ENCODE measurements at places on chromosomes 3 and 15.
A peak's percentile ranks its signal among the peaks of the same experiment; 100 is the strongest.

DNA sequence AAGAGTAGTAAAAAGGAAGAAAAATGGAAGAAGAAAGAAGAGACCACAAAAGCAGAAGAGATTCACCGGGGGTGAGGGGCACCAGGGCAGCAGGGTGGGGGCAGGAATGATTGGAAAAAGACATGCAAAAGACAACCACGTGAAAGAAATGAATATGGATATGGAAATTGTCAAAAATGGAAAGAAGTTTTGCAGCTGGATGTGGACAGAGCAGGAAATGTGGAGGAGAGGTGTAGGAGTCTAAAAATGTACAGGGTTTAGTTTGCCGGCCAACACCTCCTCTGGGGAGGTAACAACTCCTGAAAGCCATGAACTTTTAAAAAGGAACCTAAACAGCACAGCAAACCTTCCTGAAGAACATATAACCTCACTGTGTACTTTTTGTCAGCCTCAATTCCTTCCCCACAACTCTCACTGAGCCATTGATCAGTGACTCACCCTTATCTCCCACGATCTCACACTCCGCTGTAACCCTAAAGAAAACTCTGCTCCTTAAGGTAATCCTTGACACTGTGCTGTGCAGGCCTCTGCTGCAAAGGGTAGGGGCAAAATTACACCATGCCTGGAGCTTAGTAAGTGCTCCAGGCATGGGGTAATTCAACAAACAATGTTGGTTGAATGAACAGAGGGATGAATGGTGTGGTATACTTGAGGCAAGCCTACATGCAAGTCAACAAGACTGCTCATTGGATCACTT is 100.2 kb upstream of the BOC start:
- peak; percentile 2 for DNase-seq

DNA sequence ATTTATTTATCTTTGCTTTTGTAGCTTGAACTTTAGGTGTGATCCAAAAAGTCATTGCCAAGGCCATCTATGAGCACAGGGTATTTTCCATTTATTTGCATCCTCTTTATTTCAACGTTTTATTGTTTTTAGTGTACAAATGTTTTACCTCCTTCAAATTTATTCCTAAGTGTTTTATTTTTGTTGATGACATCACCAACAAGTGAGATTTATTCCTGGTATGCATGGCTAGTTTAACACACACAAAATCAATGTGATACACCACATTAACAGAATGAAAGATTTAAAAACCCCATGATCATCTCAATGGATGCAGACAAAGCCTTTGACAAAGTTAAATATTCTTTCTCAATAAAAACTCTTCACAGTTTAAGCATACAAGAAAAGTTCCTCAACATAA is 66.3 kb upstream of the CHRM5 start:
- no peak for DNase-seq

DNA sequence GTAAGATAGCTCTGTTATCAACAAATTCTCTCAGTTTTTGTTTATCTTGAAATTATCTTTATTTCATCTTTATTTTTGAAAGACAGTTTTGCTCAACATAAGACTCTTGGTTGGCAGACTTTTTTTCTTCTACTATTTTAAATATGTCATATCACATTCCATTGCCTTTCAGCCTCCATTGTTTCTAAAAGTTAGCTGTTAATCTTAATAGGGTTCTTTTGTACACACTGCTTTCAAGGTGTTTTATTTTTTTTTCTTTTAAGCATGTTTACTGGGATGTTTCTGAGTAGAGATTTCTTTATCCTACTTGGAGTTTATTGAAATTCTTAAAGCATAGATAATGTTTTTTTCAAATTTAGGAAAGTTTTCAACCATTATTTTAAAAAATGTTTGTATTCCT is 294.6 kb downstream of the STXBP5L start:
- no peak for DNase-seq

GRCh38 chr15:80317389-80318182 is 65.6 kb upstream of the CTXND1 start:
- DNase-seq = no peak

GRCh38 chr15:41263891-41264351 is 32.9 kb downstream of the CHP1 start:
- no peak for DNase-seq

DNA sequence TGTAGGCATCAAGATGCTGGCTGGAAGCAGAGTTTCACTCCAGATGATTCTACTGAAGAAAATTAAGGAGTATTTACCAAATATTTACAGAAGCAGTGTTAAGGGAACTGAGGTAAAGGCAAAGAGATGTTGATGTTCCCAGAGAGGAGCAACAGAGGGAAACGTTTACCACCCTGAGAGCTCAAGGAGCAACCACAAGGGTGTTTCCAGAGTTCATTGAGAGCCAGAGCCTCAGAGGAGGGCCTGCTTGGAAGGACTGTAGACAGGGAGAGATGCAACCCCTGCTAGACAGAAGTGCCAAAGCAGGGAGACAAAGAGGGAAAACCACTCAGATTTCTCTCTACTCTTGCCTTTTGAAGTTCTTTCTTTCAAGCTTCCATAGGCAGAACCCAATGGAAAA is 474.5 kb downstream of the RBMS3 start:
- DNase-seq = no peak

DNA sequence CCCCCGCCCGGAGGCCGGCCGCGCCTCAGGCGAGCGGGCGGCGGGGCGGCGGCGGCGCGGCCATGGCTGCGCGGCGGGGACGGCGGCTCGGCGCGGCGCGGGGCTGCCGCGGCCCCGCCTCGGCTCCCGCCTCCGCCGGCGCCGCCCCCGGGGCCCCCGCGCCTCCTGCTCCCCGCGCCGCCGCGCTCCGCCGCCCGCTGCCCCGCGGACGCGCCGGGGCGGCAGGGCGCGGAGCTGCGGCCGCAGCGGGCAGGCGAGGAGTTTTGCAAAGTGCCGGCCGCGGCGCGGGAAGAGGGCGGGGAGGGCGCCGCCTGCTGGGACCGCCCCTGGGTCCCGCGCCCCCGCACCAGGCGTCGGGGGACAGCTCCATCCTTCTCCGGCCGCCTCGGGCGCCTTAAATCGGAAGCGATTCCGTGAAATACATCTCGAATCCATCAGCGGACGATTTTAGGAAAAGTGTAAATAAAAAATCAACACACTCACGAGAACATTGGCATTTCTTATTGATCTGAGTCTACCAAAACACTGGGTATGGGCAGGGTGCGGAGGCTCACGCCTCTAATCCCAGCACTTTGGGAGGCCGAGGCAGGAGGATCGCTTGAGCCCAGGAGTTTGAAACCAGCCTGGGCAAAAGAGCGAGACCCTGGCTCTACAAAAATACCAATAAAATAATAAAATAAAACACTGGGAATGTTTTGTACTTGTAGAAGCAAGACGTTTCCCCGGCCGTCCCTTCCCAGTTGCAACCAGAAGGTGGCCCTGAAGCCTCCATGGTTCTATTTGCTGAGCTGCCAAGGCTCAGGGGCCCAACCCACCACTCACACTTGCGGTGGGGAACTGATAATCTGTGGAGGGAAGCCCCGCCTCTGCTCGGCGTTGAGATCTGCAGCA is 136.9 kb downstream of the NUP210 start:
- no peak for DNase-seq

DNA sequence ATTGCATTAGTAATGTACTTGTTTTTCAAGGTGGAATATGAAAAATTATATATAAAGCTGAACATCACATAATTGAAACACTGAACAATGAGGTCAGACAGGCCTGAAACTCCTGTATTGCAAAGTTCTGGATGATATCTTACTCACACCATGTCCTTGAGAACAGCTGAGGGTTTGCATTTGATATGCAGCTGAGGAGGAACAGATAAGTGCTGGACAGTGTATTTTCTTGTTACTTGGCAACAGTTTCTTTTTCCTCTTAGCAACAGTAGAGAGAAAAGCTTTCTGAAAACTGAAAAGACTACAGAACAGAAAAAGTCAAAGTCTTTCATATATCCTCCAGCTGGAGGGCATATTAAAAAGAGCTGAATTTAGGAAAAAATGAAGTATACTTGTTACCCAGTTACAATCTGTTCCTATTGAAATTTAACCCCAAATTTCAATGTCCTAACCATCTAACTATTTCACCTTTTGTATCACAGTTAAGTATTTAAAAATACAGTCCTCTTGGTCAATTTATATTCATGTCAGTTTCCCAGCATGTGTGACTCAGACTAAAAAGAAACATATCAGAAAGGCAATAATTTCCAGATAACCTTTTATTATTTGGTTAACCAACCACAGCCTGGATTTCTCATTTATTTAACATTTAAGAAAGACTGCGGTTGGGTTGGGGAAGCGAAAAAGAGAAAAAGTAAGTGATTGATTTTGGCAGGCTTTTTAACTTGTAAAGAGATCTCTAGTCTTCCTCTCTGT is 733.0 kb upstream of the DPPA4 start:
- no peak for DNase-seq

GRCh38 chr3:171018156-171018935 is 8.2 kb downstream of the SLC2A2 start:
- no peak for DNase-seq

DNA sequence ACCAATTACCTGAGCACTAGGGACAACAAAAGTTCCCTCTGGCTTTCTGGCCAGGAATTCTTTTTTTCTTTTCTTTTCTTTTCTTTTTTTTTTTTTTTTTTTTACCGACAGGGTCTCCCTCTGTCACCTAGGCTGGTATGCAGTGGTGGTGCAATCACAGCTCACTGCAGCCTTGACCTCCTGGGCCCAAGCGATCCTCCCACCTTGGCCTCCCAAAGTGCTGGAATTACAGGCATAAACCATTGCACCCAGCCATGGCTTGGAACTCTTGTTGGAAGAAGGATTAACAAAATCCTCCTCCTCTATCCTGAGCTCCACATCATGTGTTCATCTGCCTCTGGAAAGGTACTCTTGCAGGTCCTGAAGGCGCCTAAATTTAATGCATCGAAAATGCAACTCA is 2.9 kb upstream of the LTF start:
- DNase-seq = no peak

- DNase-seq = no peak
These were observed 47.7 kb downstream of the PDZRN3 start for GRCh38 chr3:73576999-73577461.

DNA sequence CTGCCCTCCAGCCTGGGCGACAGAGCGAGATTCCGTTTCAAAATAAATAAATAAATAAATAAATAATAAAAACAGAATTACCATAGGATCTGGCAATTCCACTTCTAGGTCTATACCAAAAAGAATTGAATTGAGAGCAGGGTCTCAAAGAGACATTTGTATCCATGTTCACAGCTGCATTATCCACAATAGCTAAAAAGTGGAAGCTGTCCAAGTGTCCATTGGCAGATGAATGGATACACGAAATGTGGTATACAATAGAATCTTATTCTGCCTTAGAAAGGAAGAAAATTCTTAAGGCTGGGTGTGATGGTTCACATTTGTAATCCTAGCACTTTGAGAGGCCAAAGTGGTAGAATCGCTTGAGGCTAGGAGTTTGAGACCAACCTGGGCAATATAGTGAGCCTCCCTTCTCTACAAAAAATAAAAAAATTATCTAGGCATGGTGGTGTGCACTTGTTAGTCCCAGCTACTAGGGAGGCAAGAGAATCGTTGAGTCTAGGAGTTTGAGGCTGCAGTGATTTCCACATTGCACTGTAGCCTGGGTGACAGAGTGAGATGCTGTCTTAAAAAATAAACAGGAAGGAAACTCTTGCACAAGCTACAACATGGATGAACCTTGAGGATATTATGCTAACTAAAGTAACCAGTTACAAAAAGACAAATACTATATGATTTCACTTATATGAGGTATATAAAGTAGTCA is 24.2 kb downstream of the PFKFB4 start:
- no peak for DNase-seq

GRCh38 chr15:74954515-74954914 is 2.1 kb downstream of the RPP25 start:
- DNase-seq = no peak

GRCh38 chr15:78035861-78036476 is 41.5 kb downstream of the TBC1D2B start:
- no peak for DNase-seq

- DNase-seq = no peak
These were observed 173.5 kb downstream of the ABHD5 start for GRCh38 chr3:43863966-43864933.

GRCh38 chr3:81005992-81006391 is 755.5 kb downstream of the GBE1 start:
- DNase-seq = no peak

DNA sequence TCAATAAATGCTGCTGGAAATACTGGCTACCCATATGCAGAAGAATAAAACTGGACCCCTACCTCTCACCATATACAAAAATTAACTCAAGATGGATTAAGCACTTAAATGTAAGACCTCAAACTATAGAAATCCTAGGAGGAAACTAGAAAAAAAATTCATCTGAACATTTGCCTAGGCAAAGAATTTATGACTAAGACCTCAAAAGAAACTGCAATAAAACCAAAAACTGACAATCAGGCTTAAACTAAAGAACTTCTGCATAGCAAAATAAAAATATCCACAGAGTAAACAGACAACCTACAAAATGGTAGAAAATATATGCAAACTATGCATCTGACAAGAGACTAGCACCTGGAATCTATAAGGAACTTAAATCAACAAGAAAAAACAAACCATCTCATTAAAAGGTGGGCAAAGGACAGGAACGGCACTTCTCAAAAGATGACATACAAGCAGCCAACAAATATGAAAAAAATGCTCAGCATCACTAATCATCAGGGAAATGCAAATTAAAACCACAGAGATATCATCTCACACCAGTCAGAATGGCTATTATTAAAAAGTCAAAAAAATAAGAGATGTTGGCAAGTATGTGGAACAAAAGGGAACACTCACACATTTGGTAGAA is 47.0 kb downstream of the MYO9A start:
- no peak for DNase-seq

GRCh38 chr3:31661286-31661685 is 128.6 kb downstream of the STT3B start:
- DNase-seq = no peak

- no peak for DNase-seq
These were observed 85.5 kb downstream of the VPS13C start for GRCh38 chr15:61974759-61975158.

GRCh38 chr3:123803521-123803920 is 80.6 kb downstream of the MYLK start:
- DNase-seq = no peak

DNA sequence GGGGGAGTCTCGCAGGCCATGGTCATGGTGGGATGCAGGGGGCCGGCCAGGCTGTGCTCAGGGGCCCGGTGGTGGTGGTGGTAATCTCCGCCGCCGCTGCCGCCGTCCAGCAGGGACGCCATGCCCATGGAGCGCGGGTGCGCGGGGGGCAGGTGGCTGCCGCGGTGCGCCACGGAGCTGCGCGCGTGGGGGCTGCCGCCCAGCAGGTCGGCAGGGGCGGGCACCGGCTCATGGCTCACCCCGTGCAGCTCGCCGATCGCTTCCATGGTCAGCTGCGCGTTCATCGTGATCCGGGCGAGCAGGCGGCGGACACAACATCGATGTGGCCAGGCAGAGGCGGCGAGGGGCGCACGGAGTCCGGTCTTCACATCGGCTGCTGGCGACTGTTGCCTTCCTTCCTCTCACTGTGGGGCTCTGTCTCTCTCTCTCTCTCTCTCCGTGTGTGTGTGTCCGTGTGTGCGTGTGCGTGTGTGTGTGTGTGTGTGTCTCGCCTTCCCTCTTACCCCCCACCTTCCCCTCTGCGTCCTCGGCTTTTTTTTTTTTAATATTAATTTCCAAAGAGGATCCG is 451 bp downstream of the ONECUT1 start:
- no peak for DNase-seq
